ENCODE measurements at places on chromosomes 11 and 22. TPM values are rescaled to one million over a fixed set of nuclear protein-coding genes. Genes with fewer than 3 reads are reported as not detected.
A peak's percentile ranks its signal among the peaks of the same experiment; 100 is the strongest.

DNA sequence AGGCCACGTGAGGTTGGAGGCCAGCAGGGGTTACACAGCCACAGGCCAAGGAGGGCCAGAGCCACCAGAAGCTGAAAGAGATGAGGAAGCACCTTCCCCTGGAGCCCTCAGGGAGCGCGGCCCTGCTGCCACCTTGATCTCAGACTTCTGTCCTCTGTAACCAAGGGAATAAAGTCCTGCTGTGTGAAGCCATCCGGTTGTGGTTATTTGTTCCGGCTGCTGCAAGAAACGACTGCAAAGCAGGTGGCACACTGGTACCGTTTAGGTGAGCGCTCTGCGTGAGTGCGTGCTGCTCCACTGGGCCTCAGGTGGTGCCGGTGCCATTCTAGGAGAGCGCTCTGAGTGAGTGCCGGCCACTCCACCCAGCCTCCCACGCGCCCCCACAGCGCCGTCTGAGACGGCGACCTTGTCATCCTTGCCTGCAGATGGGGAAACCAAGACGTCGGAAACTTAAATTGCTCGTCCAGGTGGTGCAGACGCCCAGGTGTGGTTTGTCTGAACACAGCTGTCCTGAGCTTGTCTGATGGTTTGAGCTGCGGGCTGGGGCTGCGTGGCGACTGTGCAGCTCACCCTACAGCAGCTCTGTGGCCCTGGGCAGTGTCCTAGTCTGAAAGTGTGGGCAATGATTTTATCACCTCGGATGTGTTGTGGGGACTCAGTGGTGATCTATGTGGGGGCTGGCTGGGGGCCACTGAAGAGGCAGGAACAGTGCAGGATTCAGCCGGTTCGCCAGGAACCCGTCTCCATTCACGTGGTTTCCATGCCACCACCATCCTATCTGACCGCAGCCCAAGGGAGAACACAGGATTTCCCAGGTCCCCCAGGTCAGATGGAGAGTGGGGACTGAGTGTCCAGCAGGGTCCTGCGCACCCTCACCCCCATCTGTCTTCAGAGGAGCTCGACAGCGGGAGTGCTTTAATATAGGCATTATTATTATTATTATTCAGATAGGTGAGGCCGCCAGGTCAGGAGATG is 4.6 kb upstream of the MRGPRG start:
- no peak for DNase-seq

- DNase-seq: no peak
These were observed 77.2 kb downstream of the RDX start for GRCh38 chr11:110219006-110219785.

DNA sequence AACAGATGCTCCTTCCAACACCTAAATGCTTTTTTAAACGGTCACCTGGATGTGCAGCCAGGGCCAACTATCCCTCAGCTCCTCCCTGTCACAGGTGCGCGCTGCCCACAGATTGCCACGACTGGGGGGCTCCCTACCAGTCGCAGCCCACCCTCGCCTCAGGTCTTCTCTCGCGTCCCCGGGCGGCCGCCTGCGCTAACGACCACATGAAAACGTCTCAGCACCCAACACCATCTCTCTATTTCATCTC is 469 bp downstream of the ZBED5 start:
- no peak for DNase-seq

KCNJ1 gene
- total RNA-seq: not detected

PATE4 gene
- total RNA-seq: not detected

DNA sequence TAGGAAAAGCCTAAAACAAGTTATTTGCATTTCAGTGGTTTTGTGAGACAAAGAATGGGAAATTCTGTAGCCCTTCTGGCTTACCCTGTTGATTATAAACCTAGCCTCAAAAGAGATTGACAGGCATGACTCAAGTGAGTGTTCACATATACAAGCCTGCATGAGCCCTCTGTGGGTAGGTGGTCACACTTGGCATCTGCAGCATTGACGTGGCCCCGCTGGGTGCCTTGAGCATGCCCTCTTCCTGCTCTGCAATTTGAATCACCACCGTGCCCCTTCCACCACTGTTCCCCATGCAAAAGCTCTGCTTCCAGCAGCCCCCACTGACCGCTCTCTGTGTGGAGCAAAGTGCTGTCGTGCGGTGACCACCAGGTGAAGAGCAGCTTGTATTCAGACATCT is 21.0 kb upstream of the ADSL start:
- DNase-seq: no peak

- no peak for DNase-seq
These were observed 48.2 kb downstream of the NRXN2 start for GRCh38 chr11:64674774-64675173.

TMEM25 gene
- 11.3 TPM for total RNA-seq

DENND6B gene
- 3.3 TPM for total RNA-seq

- no peak for DNase-seq
These were observed 9.4 kb downstream of the LRRC75B start for GRCh38 chr22:24583221-24584165.

ISX gene
- not detected for total RNA-seq

DNA sequence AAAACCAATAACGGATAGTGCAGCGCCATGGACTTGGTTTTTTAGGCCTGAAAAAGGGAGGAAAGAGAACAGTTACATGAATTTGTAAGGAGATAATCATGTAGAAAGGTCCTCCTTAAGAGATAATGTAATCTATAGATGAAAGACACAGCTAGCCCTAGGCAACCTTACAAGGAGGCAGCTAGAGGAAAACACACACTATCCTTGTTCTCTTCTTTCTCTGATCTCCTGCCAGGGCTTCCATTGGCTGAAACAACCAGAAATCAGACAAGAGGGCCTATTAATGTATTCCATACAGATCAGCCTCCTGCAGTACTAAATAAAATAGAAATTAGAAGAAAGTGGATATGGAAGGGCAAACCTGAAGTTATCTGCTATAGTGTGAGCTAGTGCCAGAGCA is 53.0 kb downstream of the KCNA4 start:
- DNase-seq: no peak

DNA sequence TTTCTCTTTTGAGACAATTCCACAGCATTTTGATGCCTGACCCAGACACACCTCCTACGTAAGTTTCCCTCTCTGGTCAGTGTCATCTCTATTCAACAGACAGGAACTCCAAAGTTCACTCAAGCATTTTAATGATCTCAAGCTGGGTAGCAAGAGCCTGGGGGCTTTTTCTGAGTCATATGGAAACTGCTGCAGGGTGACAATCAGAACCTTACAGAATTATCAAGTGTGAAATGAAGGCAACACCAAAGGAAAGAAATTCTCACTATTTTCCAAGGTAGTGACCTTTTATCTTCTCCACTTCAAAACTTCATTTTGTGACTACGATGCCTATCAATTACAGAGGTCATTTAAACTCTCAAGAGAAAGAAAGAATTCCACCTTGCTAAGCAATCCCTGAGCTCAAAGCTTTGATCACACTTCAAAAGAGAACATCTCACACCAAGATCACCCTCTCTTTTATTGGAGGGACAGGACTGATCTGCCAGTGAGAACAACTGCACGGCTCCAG is 229.0 kb upstream of the ZC3H12C start:
- DNase-seq: no peak

MRGPRX3 gene
- not detected for total RNA-seq

- DNase-seq: no peak
These were observed 578.0 kb downstream of the INSC start for GRCh38 chr11:15692739-15693138.

DNA sequence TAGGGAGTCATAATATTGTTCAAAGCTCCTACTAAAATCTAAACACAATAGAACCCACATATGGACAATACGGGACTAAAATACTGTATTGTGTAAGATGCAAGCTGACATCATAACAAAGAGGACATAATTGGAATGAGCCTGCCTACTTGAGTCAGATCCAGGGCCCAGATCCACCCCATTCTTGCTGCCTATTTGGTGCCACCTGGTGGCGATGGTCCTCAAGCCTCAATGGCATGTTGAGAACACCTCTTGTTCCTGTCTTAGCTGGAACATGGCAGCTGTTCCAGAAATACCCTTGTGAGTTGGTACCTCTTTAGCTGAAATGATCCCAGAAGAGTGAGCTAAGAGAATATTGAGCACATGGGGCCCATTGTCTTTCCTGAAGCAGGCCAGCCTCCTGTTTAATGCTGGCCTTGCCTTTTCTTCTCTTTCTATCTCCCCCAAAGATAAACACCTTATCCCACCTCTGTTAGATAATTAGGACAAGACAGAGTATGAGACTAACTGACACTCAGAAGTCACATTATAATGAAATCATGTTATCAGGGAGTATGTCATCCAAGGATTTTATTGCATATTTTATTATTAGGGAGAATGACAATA is 680.9 kb upstream of the ANO5 start:
- peak; percentile 7 for DNase-seq

- peak; percentile 52 for DNase-seq
These were observed 55.9 kb downstream of the KCNC1 start for GRCh38 chr11:17790453-17790852.

NLRP14 gene
- total RNA-seq: not detected

DNA sequence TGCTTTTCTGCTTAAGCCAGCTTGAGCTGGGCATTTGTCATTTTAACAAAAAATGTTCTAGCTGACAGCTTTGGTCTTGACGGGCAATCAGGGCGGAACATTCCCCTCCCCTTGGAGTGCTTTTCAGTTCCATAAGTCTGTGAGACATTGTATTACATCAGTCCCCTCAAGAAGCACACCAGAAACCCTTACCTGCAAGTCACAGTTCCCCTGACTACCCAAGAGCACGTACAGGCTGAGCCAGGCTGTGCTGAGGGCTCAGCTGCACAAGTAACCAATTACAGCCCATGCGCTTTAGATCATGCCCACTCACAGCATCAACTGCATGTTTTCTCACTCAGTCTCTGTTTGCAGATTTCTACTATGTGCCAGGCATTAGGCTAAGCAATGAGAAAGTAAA is 19.1 kb downstream of the HIRA start:
- no peak for DNase-seq

DNA sequence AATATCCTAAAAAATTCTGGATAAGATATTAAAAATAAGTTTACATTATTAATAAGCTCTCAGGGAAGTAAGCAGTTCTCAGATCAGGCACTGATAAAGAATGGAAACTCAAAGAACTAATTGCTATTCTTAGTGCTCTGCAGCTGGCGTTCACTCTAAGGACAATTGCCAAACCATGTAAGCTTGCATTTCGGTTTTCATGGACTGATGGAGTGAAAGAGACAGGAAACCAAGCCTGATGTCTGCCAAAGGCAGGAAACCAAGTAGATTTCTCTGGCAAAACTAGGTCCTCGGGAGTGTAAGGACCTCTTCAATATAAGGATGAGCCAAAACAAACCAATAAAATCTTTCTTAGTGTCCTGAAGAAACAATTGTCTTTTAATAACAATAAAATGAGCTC is 355.2 kb downstream of the RAB38 start:
- DNase-seq: no peak

DNA sequence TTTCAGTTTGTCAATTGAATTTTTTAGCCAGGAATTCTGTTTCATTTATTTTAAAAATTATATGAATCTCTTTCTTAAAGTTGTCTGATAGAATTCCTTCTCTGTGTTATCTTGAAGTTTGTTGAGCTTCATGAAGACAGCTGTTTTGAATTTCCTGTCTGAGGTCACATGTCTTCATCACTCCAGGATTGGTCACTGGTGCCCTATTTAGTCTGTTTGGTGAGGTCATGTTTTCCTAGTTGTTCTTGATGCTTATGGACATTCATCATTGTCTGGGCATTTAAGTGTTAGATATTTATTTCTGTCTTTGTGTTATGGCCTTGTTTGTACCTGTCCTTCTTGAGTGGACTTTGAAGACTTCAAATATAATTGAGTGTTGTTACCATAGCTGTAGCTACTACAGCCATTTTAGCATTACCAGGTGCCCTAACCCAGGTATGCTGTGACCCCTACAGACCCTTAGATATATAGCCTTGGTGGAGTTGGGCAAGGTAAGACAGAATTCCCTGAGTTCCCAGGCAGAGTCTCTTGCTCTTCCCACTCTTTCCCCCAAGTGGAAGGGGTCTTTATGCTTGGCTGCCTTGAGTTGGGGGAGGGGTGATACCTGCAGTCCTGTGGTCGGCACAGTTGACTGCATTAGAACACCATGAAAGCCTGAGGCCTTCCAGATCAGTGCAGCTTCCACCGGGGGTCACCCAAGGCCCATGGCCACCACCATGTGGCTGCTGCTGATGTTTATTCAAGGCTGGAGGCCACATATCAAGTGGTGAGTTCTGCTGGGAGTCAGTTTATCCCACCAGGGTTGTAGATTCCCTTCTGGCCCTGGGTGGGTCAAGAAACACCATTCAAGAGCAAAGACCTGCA is 229.6 kb downstream of the DYNC2H1 start:
- peak; percentile 58 for DNase-seq

SAA4 gene
- not detected for total RNA-seq

- no peak for DNase-seq
These were observed 334.0 kb upstream of the ARHGAP42 start for GRCh38 chr11:100353083-100353482.

NCF4 gene
- total RNA-seq: not detected

CCDC116 gene
- 0.35 TPM for total RNA-seq

DNA sequence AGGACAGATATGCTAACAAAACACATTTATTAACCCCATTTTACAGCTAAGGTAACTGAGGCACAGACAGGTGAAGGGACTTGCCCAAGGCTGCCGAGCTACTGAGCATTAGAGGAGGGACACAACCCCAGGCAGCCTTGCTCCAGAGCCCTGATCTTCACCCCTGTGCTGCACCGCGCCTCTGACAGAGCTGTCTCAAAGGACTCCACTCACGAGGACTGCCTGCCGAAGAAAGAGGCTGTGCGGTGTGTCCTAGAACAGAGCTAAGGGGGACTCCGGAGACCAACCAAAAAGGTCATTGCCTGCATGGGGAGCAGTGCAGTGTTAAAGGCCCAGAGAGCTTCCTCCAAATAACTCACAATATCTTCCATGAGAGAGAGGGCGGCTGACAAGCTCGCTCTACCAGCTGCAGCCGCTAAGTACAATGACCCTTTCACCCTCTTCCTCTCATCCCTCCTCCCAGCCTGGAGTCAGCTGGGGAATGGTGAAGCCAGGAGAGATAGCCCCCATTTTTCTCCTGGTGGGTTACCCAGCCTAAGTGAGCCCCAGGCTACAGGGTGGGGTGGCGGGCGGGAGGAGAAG is 119.2 kb downstream of the DSCAML1 start:
- no peak for DNase-seq

LSP1 gene
- total RNA-seq: not detected

FAM180B gene
- total RNA-seq: not detected

BDNF gene
- total RNA-seq: 61.8 TPM

GRCh38 chr11:109421981-109422869 is at the start of gene C11orf87:
Gene C11orf87 (plus strand): TSS chr11:109422190. CDS start chr11:109423634, 1,444 bp downstream.
- DNase-seq: no peak

DNA sequence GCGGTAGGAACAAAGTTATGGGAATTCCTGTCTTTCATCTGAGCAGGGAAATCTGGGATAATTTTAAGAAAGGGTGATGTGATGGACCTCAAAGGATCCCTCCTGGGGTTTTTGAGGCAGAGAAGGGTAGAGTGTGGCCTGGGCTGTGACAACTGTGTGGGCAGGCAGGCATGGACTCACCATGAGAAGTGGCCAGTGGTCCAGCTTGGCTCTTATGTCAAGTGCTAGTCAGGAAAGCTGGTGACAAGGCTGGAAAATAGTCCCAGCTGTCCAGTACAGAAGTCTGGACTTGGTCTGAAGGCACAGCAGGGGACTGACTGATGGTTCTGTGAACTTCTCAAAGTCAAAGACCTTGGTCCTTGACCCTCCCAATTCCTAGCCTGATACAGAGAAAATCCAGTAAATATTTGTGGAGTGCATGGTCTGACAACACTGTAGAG is 1.7 kb downstream of the PPFIBP2 start:
- no peak for DNase-seq
